ENCODE measurements at places on chromosomes 6 and 20.

GRCh38 chr20:24697411-24697810, 228.0 kb downstream of the SYNDIG1 start:
- DNase-seq = no peak

DNA sequence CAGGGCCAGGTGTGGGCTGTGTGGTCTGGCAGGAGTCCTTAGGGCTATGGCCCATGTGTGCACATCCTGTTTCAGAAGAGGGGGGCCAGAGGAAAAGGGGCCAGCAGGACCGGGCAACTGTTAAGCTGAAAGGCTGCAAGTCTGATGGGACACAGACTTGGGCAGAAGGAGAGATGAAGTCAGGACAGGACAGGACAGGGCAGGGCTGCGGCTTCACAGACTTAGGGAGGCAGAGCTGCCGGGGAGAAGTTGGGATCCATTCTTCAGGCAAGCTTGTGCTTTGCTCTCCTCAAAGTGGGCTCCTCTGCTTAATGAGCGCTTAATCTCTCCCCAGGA, 28.7 kb downstream of the MOCS1 start:
- DNase-seq = no peak

DNA sequence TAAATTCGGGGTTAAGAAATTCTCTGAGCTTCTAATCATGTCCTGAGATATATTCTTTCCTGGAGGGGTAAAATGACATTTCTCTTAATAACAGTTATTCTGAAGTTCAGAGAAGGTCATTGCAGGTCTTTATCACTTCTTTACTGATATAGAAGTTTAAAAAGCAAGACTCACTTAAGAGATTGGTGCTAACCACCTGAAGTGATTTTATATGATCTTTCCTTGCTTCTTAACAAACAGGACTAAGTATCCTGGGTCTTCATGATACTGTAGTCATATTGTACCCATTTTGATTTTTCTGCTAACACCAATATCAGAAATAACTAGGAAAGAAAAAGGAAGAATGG, 39.3 kb upstream of the PRDM1 start:
- DNase-seq = no peak

DNA sequence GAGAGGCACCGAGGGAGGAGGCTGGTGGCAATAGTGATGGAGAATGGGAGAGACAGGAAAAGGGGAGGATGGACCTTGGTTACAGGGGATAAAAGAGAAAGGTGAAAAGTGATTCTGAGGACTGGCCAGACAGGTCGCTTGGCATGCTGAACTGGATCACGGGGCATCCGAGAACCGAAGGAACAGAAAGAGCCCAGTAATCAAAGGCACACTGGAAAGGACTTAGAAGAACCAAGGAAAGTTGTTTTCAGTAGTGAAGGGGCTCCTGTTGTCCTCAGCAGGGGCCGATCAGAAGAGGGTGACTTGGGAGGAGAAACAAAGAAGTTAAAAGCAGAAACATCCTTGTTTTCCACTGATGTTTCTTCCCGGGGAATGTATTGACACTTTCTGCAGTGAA, 18.9 kb downstream of the SYTL3 start:
- DNase-seq = no peak

GRCh38 chr20:33280000-33280680, 2.9 kb upstream of the BPIFB1 start:
- no peak for DNase-seq
